NCI-H1436 (cell line): ENCODE measurements at places on chromosomes 13 and 19.

DNA sequence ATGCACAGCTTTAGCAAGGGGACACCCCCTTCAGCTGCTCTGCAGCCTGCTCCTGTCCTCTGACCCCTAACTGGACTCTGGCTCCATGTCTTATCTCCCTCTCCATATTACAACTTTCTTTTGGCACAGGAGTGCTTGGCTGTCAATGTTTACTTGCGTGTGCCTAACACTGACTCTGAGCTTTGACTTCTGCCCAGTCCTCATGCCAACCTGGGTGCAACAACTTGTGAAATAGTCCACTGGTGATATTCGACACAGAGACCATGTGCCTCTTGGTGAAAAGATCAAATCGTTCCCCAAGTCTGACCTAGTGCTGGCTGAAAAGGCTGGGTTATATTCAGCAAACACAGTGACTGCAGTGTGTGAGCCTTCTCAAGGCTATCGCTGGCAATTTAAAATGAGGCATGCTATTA lies 34.1 kb upstream of the KLF12 start:
- DNase-seq, result no peak

- DNase-seq, result no peak
Measured at GRCh38 chr13:112752711-112753541, 63.1 kb downstream of the ATP11A start.

- DNase-seq, result no peak
Measured at GRCh38 chr13:31000889-31001288, 68.4 kb downstream of the TEX26 start.

GRCh38 chr19:5953030-5953589 lies 24.8 kb downstream of the RANBP3 start:
- no peak for DNase-seq

DNA sequence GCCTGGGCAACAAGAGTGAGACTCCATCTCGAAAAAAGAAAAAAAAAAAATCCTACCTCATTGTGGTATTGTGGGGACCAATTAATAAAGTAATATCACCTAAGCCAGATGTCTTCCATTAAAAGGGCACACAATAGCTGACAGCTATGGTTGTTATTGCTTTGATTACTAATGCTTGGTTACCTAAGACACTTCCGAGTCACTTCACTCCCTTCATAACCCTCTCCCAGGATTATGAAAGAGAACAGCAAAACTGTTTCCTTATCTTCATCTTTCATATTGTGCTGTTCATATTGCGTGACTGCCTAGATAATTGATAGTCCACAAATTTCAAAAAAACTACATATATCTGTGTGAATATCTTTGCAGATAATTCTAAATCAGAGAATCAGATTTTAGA lies 10.3 kb upstream of the HSPH1 start:
- DNase-seq, result no peak

DNA sequence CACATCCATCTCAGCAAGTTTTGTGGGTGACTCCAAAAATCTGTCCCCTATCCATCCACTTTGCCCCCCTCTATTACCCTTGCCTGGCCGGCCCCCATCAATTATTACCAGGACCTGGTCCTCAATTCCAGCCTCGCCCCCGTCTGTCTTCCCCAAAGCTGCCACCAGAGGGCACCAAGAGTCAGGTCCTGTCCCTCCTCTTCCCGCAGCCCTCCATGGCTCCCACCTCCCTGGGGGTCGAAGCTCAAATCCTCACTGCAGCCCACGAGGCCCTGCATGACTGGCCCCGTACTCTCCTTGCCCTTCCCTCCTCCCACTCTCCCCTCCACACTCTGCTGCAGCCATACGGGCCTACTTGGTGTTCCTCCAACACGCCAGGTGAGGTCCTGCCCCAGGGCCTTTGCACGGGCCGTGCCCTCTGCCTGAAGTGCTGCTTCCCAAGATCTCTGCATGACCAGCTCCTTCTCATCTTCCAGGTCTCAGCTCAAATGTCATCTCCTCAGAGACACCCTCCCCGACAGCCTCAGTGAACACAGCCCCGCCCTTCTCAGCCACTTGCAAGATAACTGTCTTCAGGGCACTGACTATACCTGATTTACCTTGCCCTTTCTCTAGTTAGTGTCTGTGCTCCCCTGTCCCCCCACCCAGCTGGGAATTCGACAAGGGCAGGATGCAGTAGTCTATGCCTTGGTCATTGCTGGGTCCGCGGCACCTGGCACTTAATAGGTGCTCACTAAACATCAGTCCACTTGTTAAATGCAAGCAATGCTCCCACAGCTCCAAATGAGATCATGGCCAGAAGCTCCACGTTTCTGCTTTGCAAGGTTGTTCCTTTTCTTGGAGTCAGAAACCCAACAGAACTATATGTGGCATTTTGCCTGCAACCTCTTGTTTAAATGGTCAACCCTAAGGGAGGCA lies 16.8 kb upstream of the SEMA6B start:
- no peak for DNase-seq

DNA sequence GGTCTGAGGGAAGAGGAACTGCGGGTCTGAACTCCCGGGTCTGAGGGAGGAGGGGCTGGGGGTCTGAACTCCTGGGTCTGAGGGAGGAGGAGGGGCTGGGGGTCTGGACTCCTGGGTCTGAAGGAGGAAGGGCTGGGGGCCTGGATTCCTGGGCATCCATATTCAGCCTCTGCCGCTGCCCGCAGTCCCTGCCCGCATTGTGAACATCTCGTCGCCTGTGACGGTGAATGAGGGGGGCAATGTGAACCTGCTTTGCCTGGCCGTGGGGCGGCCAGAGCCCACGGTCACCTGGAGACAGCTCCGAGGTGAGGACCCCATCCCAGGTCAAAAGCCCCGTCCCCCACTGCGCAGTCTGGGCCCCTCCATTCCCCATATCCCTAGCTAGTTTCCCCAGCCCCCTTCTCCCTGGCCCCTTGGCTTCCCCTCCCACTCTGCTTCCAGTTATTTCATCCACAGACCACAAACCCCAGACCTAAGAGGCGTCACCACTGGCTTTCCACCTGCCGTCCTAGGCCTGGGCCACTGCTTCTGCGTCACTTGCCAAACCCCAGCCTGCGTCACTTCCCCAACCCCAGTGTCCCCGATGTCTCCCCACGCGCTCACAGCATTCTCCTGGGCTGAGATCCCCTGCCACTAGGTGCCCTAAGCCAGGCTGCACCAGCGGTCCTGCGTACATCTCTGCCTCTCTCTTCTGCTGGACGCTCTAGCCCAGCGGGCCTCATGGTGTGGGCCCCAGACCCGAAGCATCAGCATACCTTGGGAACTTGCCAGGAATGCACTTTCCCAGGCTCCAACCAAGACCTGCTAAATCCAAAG lies 13.9 kb downstream of the IGLON5 start:
- no peak for DNase-seq

GRCh38 chr19:3851254-3852176 lies 17.3 kb downstream of the ZFR2 start:
- DNase-seq, result no peak

- no peak for DNase-seq
Measured at GRCh38 chr19:3336680-3337523, 29.5 kb upstream of the NFIC start.

GRCh38 chr13:73334445-73334844 lies 275.6 kb downstream of the KLF5 start:
- DNase-seq, result no peak

GRCh38 chr13:23534090-23534489 lies 36.1 kb upstream of the TNFRSF19 start:
- DNase-seq, result no peak

DNA sequence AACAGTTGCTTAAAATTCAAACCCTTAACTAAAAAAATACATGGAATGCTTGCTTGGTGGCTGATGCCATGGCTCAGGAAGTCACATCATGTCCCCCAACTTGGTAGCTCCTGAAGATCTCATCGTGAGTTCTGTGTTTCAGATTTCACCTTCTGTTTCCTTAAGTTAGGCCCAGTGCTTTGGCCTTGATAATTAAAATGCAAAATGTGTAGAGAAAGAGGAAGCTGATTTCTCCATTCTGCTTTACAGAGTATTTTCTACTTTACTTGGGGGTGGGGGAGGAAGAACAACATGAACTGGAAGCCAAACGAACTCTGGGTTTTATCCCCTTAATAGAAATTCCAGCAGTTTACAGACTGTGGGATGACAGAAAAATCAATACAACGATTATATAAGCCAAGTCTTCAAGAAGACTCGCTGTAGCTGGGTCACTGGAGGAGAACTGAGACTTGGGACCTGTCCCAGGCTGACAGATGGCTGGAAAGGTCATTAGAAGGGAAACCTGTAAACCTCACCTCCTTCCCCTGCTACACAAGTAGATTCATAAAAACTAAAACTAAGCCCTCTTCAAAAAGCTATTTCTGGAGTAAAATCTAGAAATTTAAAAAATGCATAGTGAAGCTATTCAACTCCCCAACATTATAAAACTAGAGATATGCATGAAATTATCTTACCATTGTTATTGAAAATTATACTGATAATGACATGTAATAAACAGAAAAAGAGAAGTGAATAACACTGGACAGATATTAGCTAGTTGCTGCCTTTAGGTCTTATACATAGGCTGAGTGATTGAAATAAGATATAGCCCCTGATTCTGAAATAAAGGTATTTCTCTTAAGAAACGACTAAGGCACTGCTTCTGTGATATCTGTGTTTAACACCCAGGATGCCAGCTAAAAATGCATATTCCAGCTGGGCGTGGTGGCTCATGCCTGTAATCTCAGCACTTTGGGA lies 22.1 kb upstream of the GGACT start:
- DNase-seq, result no peak

- no peak for DNase-seq
Measured at GRCh38 chr13:79935121-79935520, 405.8 kb downstream of the SPRY2 start.

DNA sequence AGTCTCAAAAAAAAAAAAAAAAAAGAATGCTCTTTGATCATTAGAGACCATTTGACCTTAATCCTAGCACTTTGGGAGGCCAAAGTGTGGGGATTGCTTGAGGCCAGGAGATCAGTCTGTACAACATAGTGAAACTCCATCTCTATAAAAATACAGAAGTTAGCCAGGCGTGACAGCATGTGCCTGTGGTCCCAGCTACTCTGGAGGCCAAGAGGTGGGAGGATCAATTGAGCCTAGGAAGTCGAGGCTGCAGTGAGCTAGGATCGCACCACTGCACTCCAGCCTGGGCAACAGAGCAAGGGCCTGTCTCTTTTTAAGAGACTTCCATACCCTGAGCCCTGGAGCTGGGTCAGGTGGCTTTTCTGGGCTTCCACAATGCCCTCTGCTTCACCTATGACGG lies 11.5 kb upstream of the COLGALT1 start:
- DNase-seq, result no peak

DNA sequence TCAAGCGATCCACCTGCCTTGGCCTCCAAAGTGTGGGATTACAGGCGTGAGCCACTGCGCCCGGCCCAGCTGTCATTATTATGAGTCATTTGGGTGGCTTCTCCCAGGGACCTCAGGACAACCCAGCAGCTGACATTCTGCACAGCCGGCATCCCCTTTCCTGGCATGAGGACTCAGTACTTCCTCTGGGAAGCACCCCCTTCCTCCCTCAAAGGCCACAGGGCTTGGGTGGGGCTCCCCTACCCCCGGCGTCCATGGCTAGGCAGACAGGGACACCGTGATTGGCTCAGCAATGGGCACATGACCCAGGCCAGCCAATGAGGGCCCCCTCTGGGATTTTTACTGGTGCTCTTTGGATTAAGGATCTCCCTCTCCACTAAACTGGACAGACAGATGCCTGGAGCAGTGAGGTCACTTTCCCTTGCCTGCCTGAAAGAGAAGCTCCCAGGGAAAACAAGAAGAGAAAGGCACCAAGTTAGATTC lies 6.0 kb downstream of the KANK2 start:
- DNase-seq, result no peak

DNA sequence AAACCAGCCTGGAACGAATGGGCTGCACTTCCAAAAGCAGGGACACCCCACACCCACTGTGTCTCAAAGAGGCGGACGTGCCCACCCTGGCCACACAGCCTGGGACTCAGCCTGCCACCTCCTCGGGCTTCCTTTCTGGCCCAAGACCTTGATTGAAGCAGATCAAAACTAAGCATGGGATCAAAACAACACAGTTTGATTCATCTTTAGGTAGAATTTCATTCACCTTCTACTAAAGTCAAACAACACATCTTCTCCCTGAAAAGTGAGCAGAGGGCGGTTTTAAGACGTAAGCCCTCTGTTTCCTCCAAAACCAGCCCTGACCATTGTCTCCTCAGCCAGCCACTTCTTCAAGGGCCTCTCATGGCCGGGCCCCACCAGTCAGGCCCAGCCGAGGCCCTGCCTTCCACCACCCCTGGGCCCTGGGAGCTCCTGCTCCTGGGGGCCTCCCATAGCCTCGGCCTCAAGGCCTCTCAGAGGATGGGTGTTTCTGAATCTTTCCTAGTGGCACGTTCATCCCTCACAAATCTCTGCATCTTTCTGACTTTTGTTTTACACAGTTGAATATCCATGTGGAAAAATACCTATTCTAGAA lies 6.3 kb upstream of the F10 start:
- no peak for DNase-seq

- no peak for DNase-seq
Measured at GRCh38 chr19:35023428-35023827, 6.8 kb upstream of the SCN1B start.

DNA sequence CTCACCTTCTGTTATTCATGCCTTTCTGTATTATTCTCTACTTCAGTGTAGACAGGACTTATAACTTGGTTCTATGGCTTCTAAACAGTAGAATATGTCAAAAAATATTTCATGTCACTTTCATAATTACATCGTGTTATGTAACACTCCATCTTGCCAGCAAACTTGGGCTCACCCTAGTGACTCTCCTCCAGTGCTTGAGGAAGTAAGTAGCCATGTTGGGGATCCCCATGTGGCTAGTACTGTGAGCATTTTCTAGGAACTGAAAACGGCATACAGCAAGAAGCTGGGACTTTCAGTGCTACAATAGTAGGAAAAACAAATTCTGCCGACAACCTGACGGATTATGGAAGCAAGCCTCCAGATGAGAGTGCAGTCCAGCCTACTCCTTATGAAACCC lies 495.6 kb downstream of the SLITRK6 start:
- DNase-seq, result no peak

- DNase-seq, result no peak
Measured at GRCh38 chr13:48977973-48978372, 2.3 kb downstream of the FNDC3A start.

GRCh38 chr13:34322014-34322742 lies 504.2 kb downstream of the RFC3 start:
- no peak for DNase-seq

DNA sequence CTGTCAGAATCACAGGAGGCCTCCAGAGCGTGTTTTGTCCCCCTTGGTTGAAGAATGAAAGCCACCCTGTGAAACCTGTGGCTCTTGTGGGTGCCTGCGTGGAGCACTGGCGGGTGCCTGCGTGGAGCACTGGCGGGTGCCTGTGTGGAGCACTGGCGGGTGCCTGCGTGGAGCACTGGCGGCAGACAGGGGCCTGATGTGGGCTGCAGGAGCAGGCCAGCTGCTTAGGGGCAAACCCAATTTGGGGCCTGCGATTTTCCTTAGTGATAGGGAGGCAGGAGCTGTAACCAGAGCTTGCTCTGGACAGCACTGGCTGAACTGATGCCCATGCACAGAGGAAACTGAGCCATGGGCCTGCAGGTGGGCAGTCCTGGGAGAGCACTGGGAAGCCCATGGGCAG lies 24.3 kb downstream of the ARHGEF7 start:
- no peak for DNase-seq
